ENCODE measurements at places on chromosomes 6 and 20.

DNA sequence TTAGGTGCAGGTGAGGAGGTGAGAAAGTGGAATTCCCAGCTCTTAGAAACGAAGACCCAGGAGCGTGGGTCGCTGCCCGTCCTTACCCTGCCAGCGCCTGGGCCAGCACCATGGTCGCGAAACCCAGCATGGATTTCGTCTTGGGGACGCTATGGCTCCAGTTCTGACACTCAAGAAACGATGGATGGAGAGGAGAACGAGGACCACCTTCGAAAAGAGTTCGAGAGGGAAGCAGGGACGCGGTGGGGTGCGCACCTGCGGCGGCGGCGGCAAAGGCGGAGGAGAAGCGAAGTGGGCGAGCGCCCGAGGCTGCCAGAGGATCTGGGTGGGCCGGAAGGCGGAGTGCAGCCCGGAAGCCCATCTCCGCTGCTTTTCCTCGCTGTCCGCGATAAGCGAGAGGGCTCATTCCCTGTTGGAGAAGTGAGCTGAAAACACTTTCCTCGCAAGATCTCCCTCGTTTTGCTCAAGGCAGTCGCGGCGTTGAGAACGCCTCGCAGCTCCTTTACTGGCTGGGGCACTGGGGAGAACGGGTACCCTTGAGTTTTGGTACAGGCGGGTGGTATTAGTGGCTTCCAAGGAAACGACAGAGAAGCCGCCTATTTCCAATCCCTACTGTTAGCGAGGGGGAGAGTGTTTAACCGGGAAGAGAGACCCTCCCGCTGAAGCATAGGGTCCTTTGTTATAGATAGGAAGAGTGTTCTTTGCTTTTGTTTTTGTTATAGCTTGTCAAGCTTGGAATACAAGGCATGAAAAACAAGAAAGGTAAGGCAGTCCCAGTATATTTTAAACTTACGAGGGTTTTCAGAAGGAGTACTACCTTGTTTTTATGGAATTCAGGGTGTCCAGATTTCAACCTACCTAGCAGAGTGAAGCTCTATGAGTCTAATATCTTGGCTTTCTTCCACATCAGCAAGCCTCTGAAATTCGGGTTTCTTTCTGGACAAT is 109.5 kb downstream of the TRIM27 start:
- DNase-seq, result no peak

- DNase-seq, result no peak
Observed at GRCh38 chr20:14178528-14178927, 158.9 kb downstream of the FLRT3 start.

DNA sequence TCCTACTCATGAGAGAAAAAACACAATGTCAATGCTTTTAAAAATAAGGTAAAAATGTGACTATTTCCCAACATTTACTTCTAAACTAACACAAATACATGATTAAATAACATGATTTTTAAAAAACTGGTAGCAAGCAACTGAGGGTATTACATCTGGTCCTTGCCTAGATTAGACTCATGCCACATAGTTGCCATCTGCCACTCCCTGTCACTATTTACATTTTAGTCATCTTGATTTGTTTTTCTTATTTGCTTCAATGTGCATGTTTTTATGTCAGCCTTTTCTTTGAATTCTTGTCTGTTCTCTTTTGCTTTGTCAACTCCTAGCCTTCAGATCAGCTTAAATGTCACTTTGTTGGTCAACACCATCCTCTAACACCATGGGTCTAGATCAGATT is 207.0 kb upstream of the SIM1 start:
- DNase-seq, result no peak

GRCh38 chr6:143232849-143233248 is 172.2 kb downstream of the AIG1 start:
- no peak for DNase-seq

GRCh38 chr6:148455674-148456558 is 113.3 kb downstream of the SASH1 start:
- no peak for DNase-seq

- no peak for DNase-seq
Observed at GRCh38 chr6:424741-425417, 33.3 kb downstream of the IRF4 start.

- no peak for DNase-seq
Observed at GRCh38 chr6:130815200-130816071, 11.8 kb upstream of the SMLR1 start.

GRCh38 chr20:56689318-56689717 is 60.2 kb downstream of the TFAP2C start:
- no peak for DNase-seq

DNA sequence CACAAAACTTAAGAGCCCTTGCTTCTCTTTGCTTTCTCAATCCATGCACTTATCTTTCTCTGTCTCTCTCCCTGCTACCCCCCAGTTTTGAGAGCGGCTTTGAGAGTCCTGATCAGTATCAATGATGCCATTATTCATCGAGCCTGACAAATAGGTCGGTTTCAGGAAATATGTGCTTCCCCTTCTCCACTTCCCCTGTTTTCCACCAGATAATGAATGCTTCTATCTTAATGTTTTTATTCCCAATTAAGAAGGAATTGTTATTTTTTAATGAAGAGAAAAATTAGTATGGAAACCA is 117.7 kb downstream of the KIF13A start:
- DNase-seq, result no peak

GRCh38 chr6:164303102-164303964 is 888.8 kb downstream of the QKI start:
- peak; percentile 34 for DNase-seq

- no peak for DNase-seq
Observed at GRCh38 chr20:22307409-22307808, 277.0 kb downstream of the FOXA2 start.

- DNase-seq, result no peak
Observed at GRCh38 chr6:130113201-130113710, 94.9 kb downstream of the L3MBTL3 start.

DNA sequence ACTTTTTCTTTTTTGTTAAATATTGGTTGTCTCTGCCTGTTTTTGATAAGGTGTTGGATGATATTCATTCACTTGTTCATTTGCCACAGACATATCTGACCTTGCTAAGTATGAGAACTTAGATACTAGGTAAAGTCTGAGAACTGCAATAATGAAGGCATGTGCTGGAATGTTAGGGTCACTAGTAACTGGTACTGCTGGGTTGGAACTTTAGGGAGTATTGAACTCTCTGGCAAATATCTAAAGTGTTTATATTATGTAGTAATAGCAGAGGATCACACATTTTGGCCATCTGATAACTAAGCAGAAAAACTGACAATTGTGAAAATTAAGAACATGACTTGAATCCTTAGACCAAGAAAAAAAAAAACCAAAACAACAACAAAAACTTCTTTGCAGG is 162.7 kb downstream of the MEI4 start:
- DNase-seq, result no peak

GRCh38 chr20:46814366-46815232 is 80.0 kb upstream of the EYA2 start:
- DNase-seq, result no peak

DNA sequence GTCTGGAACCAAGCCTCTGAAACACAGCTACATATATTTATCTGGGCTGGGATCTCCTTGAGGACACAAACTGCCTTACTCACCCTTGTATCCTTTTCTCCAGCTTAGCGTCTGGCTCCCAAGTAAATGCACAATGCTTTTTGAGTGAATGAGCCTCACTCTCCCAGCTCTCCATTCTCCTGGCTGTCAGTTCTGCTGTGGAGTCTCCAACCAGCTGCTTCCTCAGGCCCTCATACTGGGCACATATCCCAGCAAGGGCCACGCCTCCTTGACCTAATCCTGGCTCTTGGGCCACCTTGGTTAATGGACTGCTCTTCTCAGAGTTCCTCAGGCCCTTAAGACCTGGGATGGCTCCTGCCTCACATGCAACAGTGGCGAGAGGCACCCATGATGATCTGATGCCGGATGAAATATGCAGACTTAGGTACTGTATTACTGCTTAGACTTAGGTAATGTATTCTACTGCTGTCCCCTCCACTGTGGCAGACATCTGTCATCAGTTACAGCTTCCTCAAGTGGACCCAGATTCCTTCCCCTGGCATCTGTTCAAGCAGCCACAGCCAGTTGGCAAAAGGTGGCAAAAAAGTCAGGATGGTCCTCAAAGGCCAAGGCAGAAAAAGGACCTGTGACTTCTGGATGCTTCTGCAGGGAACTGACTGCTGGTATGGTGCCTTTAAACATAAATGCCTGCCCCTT is 16.5 kb downstream of the SNHG17 start:
- DNase-seq, result peak; percentile 39

DNA sequence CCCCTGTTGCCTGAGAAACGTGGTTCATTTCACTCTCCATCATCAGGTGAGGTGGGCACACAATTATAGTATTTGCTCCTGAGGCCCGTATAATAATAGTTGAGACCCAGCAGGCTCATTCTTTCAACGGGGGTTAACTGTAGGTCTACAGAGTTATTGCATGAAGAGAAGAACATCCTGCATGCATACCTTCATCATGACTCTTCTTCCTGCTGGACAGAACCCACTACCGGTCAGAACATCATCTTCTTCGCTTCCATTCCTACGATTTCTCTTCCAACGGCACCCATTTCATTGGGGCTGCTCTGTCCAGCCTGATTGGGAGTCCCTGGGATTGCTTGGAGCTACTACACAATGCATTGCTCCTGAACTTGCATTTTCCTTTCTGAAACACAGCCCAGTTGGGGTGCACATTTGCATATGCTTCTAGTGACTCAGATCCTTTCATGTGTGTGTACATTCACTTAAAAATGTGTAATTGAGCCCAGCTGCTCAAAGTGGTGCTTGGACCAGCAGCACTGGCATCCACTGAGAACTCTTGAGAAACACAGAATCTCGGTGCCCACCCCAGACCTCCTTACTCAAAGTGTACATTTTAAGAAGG is 57.4 kb downstream of the SLC24A3 start:
- DNase-seq, result no peak

DNA sequence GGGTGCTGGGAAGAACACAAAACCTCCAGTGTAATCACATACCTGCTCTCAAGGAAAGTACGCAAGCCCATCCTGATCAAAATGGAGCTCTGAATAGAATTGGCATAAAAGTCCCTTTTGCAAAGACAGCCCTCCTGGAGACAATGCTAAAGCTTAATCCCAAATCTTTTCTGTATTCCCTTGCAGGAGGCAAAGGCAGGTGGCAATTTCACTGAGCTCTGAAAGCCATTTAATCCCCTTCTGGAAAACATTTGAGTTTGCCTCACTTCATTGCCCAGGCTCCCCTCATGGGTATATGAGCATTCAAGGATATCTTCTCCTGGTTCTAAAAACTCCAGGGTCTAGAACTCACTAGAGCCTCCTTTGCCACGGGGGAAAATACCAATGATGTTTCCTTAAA is 310.2 kb upstream of the CNR1 start:
- no peak for DNase-seq

GRCh38 chr6:26592649-26593048 is 4.1 kb upstream of the ABT1 start:
- DNase-seq, result no peak
